ENCODE measurements at places on chromosomes 5 and 9.

- DNase-seq: no peak
Observed at GRCh38 chr5:115895821-115896220, 54.1 kb downstream of the AP3S1 start.

GRCh38 chr5:83179966-83180365 is 102.6 kb downstream of the XRCC4 start:
- DNase-seq: no peak

DNA sequence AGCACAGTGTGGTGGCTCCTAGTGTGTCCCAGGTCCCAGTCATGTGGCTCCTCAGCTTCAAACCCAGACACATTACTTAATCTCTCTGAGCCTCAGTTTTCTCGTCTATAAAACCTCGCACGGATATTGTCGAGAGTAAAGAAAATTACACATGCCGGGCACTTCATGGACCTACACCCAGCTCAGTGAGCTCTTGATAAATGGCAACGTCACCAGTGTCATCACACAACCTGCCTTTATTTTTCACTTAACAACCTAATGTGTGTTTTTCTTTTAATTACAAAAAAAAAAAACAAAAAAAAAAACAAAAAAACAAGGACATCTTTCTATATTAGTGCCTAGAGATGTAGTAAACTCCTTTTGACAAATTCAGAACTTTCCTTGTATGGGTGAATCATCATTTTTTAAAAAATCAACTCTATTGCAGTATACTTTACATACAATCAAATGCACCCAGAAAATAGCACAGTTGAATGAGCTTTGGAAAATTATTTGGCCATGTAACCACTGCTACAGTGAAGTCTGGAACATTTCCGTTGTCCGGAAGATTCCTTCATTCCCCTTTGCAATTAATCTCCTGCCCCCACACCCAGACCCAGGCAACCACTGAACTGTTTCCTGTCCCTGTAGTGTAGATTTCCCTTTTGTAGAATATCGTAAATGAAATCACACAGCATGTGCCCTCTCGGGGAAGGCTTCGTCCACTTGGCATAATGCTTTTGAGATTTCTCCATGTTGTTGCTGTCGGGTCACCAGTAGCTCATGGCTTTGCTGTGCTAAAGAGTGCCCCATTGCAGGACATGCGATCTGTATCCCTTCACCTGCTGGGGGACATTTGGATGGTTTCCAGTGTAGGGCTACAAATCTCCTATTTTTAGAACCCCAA is 100.4 kb upstream of the LARP1 start:
- no peak for DNase-seq

- no peak for DNase-seq
Observed at GRCh38 chr9:118782790-118783463, 586.3 kb downstream of the BRINP1 start.

- DNase-seq: no peak
Observed at GRCh38 chr5:34511063-34511462, 145.1 kb upstream of the RAI14 start.

DNA sequence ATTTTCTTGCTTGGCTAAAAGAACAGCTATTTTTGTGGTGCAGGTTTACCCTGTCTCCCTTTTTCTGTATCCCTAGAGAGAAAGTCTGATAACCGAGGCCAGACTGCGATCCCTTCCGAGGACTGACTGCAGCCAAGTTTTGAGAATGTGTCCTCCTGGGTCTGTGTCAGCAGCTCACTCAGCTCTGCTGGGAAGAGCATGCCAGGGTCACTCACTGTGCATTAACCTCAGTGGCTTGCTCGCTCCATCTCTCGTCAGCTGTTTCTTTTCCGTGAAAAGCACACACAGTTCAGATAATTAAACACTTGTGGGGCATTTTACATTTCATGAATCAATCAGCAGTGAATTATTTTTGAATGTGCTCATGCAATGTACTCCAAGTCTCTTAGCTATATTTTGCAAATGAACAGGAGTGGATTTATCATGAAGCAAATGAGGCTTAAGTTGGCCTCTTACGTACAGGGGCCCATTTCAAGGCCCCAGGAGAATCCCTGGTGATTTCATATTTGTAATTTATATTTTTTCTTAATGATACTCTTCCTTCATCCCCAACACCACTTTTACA is 252.1 kb downstream of the SMARCA2 start:
- DNase-seq: no peak

- no peak for DNase-seq
Observed at GRCh38 chr5:122111460-122111859, 17.9 kb upstream of the ZNF474 start.

GRCh38 chr5:176183321-176184074 is 54.7 kb upstream of the SIMC1 start:
- no peak for DNase-seq

- DNase-seq: no peak
Observed at GRCh38 chr9:108412755-108413154, 443.0 kb downstream of the ACTL7B start.

DNA sequence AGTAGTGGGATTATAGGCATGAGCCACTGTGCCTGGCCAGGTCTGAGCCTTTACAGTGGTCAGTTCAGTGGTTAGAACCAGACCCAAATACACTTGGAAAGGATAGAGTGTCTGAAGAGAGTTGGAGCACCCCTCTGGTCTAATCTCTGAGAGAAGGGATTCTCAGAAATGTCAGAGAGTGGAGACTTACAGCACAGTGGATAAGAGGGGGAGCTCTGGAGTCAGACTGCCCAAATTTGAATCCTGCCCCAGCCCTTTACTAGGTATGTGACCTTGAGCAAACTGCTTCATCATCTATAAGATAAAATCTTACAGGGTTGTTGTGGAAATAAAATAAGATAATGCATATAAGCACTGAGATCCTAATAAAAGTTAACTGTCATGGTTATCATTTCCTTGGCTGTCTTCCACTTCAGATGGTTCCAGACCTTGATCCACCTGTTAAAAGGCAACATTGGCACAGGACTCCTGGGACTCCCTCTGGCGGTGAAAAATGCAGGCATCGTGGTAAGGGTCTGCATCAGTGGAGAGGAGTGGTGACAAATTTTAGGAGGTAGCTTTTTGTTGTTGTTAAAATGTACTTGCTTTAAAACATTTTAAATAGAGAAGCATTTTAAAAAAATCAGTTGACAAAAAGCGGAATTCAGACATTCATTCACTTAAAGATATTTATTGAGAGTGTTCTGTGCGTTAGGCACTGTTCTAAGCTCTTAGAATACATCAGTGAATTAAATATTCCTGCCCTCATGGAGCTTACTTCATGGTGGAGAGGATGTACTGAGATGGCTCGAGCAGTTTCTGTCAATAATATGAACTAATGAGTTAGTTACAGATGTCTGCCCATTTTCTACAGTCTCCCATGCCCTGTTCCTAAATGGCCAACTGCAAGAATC is 16.0 kb downstream of the SLC36A1 start:
- DNase-seq: no peak

- no peak for DNase-seq
Observed at GRCh38 chr5:612498-613424, 621 bp downstream of the CEP72 start.

- no peak for DNase-seq
Observed at GRCh38 chr9:100131216-100131615, 32.2 kb downstream of the INVS start.
